GF-D8 (cell line): ENCODE measurements at places on chromosomes 1 and 21.

- DNase-seq = no peak
Measured at GRCh38 chr1:243821177-243821680, 28.8 kb downstream of the AKT3 start.

- DNase-seq = no peak
Measured at GRCh38 chr1:93516164-93516563, 68.2 kb downstream of the FNBP1L start.

DNA sequence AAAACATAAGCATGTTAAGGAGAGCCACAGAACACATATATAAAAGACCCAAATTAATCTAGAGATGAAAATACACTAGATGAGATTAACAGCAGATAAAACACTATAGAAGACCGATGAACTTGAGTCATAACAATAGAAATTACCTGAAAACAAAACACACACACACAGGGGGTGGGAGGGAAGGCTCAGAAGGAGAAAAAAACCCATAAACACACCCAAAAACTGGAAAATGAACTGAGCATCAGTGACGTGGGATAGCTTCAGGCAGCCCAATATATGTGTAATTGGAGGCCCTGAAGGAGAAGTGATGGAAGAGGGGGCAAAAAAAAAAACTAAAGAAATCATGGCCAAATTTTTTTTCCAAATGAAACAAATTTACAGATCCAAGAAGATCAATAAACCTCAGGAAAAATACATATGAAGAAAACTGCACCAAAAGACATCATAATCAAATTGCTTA lies 11.4 kb downstream of the ALDH9A1 start:
- no peak for DNase-seq

GRCh38 chr1:18599086-18599485 lies 31.6 kb upstream of the PAX7 start:
- no peak for DNase-seq

DNA sequence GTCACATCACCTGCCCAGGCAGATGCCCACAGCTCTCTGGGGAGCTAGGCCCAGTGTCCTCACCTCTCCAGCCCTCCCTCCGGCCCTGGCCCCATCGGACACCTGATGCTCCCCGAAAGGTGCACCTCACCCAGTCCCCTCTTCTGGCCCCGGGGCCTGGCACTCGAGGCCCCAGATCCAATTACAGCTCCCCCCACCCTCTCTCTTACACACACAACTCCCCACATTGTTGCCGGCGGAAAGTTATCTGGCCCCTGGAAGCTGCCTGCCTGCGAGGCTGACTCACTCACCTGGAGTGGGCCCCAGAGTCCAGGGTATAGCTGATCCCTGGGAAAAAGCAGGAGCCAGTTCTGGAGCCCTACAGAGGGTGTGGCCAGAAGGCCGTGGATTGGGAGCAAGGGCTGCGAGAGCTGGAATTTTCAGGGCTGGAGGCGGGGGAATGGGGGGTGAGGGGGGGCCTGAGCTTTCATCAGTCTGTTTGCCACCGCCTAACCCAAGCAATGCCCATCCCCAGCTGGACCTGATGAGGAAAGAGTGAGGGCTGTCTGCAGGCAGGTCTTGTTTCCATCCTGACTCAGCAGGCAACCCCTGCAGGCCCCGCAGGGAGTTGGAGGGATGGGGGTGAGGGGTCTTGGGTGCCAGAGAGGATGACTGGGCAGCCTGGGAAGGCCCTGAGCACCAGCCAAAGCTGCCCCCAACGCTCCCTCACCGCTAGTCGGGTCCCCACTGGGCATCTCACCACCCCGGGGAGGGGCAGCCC lies 948 bp downstream of the FBXO2 start:
- no peak for DNase-seq

GRCh38 chr1:77398152-77398551 lies 116.3 kb downstream of the AK5 start:
- no peak for DNase-seq

DNA sequence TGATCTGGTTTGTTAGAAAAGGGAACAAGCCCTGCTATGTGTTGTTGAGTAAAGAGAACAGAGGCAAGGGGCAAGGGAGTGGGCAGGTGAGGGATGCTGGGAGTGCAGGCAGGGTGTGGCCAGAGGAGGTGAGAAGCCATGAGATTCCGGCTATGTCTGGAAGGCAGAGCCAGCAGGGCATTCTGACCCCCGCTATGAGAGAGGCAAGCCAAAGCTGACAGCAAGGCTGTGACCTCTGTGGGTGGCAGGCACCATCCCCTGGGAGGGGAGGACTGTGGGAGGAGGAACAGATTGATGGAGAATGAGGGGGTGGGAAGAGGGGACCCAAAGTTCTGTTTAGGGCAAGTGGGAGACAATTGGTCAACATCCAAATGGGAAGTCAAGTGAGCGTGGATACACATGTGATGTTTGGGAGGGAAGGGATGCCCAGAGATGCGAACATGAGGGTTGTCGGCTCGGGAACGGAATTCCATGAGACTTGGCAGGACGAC lies 19.5 kb upstream of the PADI6 start:
- no peak for DNase-seq

DNA sequence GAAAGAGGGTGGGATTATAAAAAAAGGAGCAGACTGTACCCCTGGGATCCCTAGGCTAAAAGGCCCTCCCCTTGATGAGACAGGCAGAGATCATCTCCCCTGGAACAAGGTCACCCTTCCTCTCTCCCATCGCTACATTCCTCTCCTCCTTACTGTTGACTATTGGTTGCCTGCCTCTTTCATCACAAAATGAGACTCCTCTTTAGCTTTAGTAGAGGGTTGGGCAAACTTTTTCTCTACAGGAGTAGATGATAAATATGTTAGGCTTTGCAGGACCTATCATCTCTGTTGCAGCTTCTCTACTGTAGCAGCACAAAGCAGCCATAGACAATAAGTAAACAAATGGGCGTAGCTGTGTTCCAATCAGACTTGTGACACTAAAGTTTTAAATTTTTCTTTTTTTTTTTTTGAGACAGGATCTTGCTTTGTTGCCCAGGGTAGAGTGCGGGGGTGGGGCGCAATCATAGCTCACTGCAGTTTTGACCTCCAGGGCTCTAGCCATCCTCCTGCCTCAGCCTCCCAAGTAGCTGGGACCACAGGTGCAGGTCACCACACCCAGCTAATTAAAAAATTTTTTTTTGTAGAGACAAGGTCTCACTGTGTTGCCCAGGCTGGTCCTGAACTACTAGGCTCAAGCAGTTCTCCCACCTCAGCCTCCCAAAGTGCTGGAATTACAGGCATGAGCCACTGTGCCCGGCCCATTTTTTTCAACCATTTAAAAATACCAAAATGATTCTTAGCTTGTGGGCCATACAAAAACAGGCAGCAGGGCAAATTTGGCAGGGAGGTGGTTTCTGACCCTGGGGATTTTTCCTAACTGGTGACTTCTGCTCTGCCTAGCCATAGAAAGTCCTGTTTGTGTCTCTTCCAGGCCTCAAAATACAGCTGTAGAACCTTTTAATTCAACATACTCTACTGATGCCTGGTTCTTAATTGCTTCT lies 15.1 kb downstream of the MCL1 start:
- no peak for DNase-seq

GRCh38 chr21:33070744-33070997 lies 730 bp downstream of the OLIG1 start:
- no peak for DNase-seq

DNA sequence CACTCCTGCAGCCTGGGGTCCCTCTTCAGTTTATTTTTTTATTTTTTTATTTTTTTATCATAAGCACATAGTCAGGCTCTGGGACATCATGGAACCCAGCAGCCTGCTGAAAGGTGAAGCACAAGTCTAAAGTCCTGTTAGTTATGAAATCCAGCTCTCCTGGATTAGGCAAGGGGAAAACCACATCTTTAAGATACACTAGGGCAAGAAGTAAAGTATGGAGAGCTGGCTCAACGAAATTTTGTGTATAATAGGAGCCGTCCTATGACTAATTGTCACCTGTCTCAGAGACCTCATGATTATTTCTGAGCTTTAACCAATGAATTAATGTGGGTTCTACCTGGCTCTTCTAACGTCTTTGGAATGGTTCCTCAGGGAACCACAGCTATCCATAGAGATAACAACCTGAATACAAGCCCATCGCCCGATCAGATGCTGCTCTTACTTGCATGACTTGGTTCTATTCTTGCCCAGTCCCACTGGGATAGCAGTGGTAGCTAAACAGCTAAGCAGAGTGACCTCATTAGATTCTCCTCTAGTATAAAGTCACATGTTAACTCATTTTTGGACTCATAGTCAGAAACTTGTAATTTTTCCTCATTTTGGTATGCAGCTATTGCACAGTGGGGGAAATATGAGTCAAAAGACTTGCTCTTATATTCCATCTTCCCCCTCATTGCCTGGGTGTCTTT lies 122.7 kb downstream of the LMO4 start:
- DNase-seq = no peak

DNA sequence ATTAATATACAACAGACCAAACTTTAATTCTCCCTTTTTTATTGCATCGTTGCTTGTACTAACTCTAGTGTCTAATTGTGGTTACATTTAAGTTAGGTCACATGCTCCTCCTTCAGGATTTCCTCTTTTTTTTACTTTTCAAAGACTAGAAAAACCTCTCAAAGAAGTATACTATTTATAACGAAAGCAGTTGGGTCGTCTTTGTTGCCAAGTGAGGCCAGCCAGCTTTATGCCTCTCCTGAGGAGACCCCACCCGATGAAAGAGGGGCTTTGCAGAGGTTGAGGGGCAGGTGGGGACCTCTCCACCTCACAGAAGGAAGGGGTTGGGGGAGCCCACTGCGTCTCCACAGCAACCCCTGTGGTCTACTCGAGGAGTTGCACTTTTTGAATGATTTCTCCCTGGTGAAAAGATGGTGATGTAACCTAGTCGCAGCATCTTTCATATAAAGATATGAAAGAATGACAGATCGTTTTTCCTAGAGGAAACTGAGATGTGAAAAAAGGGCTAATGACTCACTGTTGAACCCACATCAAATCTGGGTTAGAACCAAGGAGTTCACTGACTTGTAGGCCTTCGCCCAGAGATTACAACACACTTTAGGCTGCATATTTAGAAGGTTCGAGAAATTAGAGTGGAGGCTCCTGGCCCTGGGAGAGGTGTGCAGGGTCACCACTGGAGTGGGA lies 6.4 kb downstream of the TGFB2 start:
- no peak for DNase-seq

- no peak for DNase-seq
Measured at GRCh38 chr1:43444836-43445235, 8.9 kb downstream of the HYI start.

- no peak for DNase-seq
Measured at GRCh38 chr1:81887421-81888144, 86.8 kb downstream of the ADGRL2 start.

- no peak for DNase-seq
Measured at GRCh38 chr1:182385885-182386853, 5.4 kb downstream of the GLUL start.

DNA sequence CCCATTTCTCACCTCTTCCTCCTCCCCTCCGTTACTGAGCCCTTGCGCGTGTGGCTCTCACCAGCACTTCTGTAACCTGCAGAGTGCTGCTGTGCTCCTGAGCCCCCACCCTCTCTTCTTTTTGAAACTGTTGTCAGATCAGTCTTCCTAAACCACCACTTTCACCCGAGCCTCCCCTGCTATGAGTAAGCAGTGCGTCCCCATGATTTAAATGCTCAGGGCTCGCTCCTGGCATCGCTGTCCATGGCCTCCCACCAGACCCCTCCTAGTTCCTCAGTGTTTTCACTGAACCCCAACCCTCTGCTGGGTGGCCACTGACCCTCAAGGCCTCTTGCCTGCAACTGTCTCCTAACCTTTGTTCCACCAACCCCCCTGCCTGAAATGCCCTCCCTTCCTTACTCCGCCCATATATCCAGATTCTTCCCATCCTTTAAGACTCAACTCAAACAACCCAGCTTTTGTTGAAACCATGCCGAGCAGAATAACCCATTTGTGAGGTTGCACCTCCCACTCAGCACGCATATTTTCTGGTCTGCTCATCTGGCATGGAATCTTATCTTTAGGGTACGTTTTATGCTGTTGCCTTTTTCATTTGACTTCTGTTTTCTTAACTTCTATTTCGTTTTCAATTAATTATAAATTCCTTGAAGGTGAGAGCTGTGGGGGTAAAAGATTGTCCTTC lies 64.5 kb upstream of the FAM3B start:
- no peak for DNase-seq

DNA sequence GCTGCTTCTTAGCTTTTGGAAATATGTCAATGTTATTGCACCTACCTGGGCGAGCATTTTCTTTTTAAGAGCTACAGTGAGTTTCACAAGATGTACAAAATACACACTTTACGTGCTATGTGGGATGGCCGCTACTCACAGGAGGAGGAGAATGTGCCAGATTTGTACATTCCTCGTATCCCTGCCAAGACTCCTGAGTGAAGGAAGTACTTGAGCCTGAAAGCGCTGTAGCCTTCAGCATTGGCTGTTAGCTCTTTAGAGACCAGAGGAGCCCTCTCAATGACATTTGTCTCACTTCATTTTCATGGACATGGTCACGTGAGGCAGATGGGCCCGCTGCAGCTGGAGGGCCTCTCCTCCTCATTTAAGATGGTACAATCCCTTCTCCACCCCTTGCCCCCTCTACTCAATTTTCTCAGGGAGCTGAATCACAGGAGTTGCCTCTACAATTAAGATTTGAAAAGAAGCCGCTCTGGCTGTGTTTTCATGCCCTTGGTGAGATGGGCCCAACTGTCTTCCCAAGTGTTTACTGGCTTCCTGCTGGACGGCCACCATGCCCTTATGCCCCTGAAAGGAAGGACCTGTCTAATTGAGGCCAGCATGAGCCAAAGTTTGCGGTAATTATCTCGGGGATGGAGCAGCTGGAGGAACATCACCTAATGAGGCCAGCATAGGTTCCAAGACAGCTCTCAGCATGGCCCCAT lies 442.6 kb downstream of the PRDM2 start:
- no peak for DNase-seq

DNA sequence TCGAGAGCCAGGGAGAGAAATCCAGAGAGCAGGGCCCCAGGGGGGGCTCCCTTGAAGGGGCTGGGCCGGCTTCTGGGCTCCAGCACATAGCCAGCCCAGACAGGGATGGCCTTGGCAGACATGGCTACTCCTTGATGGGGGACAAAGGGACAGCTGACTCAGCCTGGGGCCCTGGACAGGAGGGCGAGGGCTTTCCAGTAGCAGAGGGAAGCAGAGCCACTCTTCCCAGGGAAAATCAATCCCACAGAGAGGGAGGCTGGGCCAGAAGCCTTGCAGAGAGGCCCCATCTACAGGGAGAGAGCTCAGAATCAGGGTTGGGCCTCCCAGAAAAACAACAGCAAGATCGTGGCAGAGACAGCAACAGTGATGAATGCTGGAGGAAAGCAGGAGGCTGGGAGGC lies 15.6 kb downstream of the IGFN1 start:
- no peak for DNase-seq

DNA sequence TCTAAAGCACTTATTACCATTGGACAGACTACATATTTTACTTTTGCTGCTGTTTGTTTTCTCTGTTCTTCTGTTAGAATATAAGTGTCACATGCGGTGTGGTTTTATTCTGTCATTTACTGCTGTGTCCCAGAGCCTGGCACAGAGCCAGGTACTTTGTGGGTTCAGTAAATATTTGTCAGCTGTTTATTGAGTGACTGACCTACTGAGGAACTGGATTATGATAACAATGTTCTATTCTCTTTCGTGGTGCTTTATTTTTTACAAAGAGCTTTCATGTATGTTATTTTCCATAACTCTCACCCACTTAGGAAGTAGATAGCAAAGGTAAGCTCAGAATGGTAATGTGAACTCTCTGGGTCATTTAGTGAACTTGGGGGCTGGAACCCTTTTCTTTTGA lies 118.8 kb downstream of the RWDD3 start:
- DNase-seq = no peak

- DNase-seq = no peak
Measured at GRCh38 chr1:99482750-99483149, 163.2 kb upstream of the PALMD start.
